ENCODE measurements at places on chromosomes 1 and 21.

- no peak for DNase-seq
Measured at GRCh38 chr21:46500224-46500861, 41.7 kb downstream of the DIP2A start.

DNA sequence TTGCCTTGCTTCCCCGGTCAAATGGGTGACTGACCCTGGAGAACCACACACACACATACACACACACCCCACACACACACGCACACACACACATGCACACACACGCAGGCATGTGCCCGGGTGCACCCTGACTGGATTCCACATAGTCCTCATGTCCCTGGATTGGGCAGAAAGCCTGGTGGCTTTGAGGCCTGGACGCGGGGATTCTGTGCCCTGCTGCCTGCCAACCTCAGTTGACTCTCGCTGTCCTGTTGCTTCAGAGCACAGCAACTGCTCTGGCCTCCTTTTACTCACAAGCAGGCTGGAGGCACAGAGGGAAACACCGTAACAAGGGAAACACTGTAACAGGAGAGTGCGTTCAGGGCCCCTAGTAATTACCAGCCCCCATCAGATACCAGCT lies 6.4 kb downstream of the RORC start:
- no peak for DNase-seq

- DNase-seq, result no peak
Measured at GRCh38 chr1:230251644-230252191, 174.4 kb downstream of the PGBD5 start.

- DNase-seq, result no peak
Measured at GRCh38 chr1:43938892-43939587, 5.4 kb downstream of the ARTN start.

DNA sequence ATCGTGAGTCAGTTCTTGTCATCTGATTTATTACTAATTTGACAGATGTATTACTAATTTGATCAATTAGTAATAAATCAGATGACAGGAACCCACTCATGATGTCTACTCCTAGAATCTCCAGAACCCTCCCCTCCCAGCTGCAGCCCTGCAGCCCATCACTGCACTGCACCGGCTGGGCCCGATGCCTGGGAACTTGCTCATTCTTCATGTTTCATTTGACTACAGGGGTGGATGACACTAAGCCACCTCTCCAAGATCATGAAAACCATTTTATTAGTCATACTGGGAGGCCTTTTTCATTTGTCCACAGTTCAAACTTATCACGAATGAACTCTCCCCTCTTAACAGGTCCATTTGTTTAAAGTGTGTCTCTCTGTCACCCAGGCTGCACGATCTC lies 41.0 kb downstream of the KCNH1 start:
- no peak for DNase-seq

GRCh38 chr1:118143121-118143520 lies 41.9 kb downstream of the SPAG17 start:
- no peak for DNase-seq

GRCh38 chr1:76080552-76081079 lies 6.1 kb downstream of the ST6GALNAC3 start:
- DNase-seq, result no peak

- DNase-seq, result no peak
Measured at GRCh38 chr1:236151739-236152424, 9.5 kb downstream of the GPR137B start.

GRCh38 chr1:59355361-59355760 lies 58.5 kb downstream of the FGGY start:
- no peak for DNase-seq

GRCh38 chr1:208271236-208271635 lies 27.1 kb upstream of the PLXNA2 start:
- no peak for DNase-seq

GRCh38 chr1:171834821-171835220 lies 6.5 kb upstream of the DNM3 start:
- no peak for DNase-seq

GRCh38 chr1:44932151-44932550 lies 54.2 kb downstream of the EIF2B3 start:
- no peak for DNase-seq

DNA sequence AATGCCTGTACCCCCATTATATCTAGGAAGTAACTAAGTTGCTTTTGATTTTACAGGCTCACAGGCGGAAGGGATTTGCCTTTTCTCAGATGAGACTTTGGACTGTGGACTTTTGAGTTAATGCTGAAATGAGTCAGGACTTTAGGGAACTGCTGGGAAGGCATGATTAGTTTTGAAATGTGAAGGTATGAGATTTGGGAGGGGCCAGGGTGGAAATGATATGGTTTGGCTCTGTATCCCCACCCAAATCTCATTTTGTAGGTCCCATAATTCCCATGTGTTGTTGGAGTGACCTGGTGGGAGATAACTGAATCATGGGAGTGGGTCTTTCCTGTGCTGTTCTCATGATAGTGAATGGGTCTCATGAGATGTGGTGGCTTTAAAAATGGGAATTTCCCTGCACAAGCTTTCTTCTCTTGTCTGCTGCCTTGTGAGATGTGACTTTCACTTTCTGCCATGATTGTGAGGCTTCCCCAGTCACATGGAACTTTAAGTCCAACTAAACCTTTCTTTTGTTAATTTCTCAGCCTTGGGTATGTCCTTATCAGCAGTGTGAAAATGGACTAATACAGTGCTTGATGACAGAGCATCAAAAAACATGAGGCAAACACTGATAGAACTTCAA lies 1119.5 kb downstream of the PLA2G4A start:
- no peak for DNase-seq

- DNase-seq, result no peak
Measured at GRCh38 chr1:66873111-66873510, 51.5 kb downstream of the DNAI4 start.

DNA sequence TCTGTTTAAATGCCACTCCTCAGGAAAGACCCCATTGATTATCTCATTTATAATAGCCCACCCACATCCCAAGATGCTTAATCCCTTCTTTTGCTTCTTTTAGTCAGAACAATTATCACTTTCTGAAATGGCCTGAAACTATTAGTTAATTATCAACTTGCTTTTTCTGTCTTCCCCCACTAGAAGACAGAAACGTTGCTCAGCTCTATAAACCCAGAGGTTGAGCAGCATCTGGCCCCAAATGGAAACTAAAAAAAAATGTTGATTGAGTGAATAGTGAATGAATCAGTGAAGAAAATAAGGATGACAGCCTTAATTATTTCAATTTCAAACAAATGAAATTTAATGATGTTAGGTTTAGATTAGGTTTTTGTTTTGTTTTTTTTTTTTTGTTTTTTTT lies 38.2 kb upstream of the PIGC start:
- no peak for DNase-seq

DNA sequence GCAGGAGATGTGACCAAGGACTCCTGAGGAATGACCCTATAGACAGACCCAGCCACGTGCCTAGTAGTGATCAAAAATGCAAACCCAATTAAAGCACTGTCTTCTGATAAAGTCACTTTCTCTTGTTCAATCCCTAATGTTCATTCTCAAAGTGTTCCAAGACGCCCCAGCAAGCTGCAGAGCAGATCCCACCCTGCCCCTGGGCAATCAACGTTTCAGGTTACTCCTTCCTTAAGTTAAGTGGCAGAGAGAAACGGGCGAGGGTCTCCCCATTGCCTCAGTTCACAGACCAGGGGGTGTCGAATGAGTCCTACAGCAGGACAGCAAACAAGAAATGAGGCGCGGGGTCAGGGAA lies 699 bp upstream of the RGS2 start:
- no peak for DNase-seq

GRCh38 chr1:6426972-6427350 lies 2.4 kb downstream of the ESPN start:
- DNase-seq, result no peak

GRCh38 chr1:18955131-18955440 lies 1.4 kb downstream of the IFFO2 start:
- no peak for DNase-seq

Measured in D721Med (cell line).